Muscle of back (tissue), 13 donors: ENCODE measurements at places on chromosomes 2 and 18.

- DNase-seq: no peak
These were observed 41.6 kb upstream of the PLB1 start for GRCh38 chr2:28454016-28454930.

GRCh38 chr2:200765995-200766660 is 45.6 kb upstream of the BZW1 start:
- no peak for DNase-seq

DNA sequence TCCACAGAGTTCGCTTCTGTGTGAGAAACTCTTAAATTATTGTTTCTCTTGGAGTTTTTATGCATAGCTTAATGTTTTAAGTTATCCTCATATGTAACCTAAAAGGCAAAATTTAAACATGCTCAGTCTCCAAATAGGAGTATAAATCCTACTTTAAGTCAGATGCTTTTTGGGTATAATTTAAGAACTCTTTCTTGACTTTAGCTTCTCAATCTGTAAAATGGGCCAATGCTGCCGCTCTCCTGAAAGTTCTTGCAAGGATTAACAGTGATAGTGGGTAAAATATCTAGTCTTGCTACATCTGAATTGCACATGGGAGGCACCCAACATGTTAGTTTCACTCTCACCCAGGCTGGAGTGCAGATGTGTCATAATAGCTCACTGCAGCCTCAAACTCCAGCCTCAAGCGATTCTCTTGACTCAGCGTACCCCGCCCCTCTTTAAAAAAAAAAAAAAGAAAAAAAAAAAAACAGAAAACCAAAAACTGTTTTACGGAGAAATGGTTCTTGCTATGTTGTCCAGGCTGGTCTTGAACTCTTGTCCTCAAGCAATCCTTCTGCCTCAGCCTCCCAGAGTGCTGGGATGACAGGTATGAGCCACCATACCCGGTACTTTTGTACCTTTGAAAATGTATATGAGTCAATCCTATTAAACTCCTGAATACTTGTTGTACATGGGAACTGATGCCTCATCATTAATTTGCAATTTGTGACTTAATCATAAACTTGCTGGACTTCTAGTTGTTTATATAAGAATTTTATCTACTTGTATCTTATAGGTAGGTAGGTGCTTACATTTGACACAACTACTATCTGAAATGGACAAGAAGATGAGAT is 1.8 kb downstream of the FBXO48 start:
- DNase-seq: no peak

DNA sequence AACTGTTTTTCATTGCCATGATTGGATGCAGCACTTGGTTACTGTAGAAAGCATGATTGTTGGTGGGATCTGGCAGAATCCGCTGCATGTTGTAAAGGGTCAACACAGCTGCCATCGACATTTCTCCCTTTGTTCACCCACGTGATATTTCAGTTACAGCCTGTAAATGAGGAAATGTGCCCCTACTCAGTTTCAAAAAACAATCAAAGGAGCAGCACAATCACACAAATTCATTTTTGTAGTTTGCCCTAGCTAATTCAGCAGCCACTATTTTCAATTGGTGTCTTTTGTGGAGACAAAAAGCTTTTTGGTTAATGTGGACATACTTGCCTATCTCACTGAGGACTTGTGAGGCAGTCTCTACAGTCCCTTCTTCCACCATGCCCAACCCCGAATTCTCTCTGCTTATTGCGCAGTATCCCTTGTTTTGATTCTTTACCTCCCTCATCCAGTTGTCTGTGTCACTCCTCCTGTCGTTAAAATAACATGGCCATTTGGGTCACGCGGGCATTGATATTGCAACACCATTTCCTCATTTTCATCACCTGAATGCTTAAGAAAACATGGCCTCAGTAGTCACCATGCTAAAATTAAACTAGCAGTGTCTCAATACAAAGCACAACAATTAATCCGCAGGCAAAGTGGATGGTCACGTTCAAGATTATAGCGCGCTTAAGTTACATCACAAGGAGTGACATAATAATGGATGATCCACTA is 6.4 kb upstream of the PROC start:
- DNase-seq: no peak
